RWPE2 (cell line): ENCODE measurements at places on chromosomes 16 and 17.

GRCh38 chr17:73516431-73516830 is 127.8 kb downstream of the SDK2 start:
- H3K4me3 ChIP-seq: no peak overlapping the region
- no peaks in the 10 kb centered on the region for H3K36me3 ChIP-seq
- H3K27me3 ChIP-seq: peaks cover 4% of the 10 kb centered on the region
- no peak overlapping the region for H3K27ac ChIP-seq
- H3K4me1 ChIP-seq: no peaks in the 10 kb centered on the region

GRCh38 chr17:78797213-78797612 is 15.1 kb upstream of the CYTH1 start:
- DNase-seq: no peak
- peaks cover under 1% of the 10 kb centered on the region for H3K4me1 ChIP-seq
- H3K36me3 ChIP-seq: peaks cover 66% of the 10 kb centered on the region
- H3K4me3 ChIP-seq: no peak overlapping the region
- no peak overlapping the region for H3K27ac ChIP-seq
- no peaks in the 10 kb centered on the region for H3K27me3 ChIP-seq

DNA sequence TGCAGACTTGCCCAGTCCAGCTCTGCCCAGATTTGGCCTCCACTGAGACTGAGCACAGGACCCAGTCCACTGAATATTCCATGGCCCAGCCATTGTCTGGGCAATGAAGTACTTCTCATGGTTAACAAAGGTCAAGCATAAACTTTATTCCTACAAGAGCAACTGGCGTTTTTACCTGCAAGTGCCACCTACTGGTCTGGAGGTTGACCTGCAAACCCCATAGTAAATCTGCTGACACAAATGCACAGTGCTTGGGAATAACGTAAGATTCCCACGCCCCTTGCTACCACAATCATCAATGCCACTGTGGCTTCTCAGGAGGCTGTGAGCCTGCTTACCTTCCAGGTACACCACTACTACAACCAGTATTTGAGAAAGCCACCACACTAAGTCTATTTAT is 170.2 kb downstream of the CEP112 start:
- no peaks in the 10 kb centered on the region for H3K4me1 ChIP-seq
- DNase-seq: no peak
- no peak overlapping the region for H3K27ac ChIP-seq
- peaks cover 4% of the 10 kb centered on the region for H3K27me3 ChIP-seq

GRCh38 chr16:30407804-30408534 is 563 bp downstream of the ZNF771 start:
- peak overlapping the region; percentile 41 for H3K27ac ChIP-seq
- H3K4me3 ChIP-seq: peak overlapping the region; percentile 62
- no peaks in the 10 kb centered on the region for H3K4me1 ChIP-seq
- peaks cover 26% of the 10 kb centered on the region for H3K36me3 ChIP-seq
- H3K27me3 ChIP-seq: no peaks in the 10 kb centered on the region

DNA sequence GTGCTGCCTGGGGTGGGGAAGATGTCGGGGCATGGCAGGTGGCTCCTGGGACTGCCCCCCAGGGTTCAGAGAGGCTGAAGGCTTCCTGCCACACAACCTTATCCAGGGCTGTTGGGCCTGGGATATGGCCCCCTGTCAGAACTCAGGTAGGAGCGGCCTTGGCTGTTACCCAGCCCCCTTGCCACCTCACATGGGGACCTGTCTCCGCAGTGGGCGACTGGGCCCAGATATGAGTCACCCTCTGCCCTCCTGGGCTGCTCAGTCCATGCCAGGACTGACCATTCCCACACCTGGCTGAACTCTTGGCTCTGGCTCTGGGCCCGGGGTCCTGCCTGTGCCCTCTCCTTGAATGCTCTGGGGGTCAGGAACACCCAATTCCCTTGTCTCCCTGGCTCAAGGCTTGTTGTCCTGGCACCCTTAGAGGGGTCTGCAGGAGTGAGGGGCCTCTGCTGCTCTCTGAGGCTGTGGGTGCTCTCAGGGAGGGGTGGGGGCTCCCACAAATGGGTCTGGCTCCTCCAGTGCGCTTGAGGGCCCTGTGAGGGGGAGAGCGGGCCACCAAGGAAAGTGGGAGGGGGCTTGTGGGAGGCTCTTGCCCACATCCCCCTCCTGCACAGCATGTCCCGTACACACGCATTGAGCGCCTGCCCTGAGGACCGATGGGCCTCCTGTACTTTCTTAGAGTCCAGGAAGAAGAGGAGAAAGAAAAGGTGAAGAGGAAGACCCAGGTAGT is 36.0 kb downstream of the LGALS9 start:
- DNase-seq: no peak
- no peaks in the 10 kb centered on the region for H3K4me1 ChIP-seq
- H3K36me3 ChIP-seq: no peaks in the 10 kb centered on the region
- H3K27me3 ChIP-seq: no peaks in the 10 kb centered on the region
- no peak overlapping the region for H3K4me3 ChIP-seq
- H3K27ac ChIP-seq: no peak overlapping the region

DNA sequence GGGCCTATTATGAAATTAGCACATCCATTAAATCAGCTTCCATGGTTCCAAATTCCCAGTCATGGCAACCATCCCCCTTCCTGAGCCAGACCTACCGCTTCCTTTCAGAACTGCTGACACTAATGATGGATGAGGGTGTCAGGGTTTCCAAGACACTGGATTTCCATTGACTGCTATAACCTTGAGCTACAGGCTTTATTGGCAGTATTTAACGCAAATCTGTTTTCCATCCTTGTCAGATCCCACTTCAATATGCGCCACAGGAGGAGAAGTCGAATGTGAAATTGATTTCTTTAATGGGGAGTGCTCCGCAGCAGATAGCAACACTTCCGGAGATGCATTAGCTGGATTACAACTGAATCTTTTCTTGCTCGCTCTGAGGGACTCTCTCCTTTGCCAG is 197.1 kb downstream of the HS3ST4 start:
- H3K27ac ChIP-seq: no peak overlapping the region
- no peak for DNase-seq
- no peaks in the 10 kb centered on the region for H3K4me1 ChIP-seq
- H3K4me3 ChIP-seq: no peak overlapping the region
- H3K36me3 ChIP-seq: no peaks in the 10 kb centered on the region
- no peaks in the 10 kb centered on the region for H3K27me3 ChIP-seq

DNA sequence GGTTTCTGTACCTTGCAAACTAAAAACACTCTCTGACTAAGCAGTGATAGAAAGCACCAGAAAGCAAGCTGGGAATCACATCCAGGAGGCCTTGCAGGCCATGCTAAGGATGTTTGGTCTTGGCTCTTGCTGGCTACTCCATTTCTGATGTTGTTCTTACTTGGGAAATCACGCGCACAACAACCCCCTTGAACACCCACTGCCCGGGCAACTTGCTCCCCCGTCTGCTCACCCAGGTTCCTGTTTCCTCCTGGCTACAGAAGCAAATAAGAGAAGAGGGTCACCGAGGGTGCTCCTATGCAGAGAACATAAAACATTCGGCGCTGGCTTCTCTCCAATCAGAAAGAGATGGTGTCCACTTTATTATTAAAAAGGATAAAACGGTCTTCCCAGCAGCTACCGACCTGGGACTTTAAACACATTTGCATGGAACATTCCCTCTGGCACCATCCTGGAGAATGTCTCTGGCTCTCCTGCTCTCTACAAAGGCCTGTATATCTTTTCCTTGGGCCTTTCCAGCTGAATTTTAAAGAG is 271.2 kb upstream of the RPL38 start:
- H3K36me3 ChIP-seq: no peaks in the 10 kb centered on the region
- H3K4me1 ChIP-seq: no peaks in the 10 kb centered on the region
- H3K27me3 ChIP-seq: peaks cover 10% of the 10 kb centered on the region
- H3K4me3 ChIP-seq: no peak overlapping the region
- no peak overlapping the region for H3K27ac ChIP-seq

DNA sequence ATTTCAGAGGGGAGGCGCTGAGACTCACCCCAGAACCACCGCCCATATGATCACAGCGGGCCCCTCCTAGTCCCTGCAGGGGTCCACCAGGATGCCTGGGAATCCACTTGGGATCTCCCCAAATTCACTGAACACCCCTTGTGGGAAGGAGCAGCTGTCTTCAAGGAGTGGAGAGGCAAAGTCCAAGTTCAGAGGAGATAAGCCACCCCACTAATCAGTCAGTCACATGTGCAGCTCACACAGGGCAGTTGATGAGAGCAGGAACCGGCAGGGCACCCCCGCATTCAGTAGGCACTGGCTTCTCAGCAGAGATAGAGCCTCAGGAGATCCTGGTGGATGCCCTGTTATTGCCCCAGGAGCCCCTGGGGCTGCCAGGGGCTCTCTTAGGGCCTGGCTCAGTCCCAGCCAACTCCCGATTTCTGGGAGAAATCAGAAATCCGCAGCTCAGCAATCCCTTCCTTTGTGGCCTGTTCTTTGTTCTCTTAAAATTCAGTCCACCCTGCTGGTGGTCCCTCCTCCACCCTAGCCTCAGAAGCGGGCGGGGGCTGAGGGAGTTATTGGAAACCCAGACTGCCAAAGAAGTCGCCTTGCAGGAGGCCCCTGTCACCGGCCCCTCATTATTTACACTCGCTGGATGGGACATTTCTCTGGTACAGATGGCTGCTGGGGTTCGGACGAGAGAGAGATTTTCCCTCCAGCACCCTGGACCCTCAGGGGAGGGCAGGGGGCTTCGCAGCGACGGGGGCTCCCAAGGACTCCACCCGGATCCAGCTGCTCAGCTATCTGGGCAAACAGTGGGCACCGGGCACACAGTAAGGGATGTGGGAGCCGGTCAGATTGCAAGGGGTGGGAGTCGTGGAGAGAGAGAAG is 1.8 kb downstream of the CDC42EP4 start:
- peak overlapping the region; percentile 79 for H3K4me3 ChIP-seq
- no peaks in the 10 kb centered on the region for H3K36me3 ChIP-seq
- no peaks in the 10 kb centered on the region for H3K27me3 ChIP-seq

GRCh38 chr16:4404247-4404966 is 12.0 kb downstream of the CORO7 start:
- H3K4me3 ChIP-seq: no peak overlapping the region
- H3K36me3 ChIP-seq: peaks cover 22% of the 10 kb centered on the region
- H3K4me1 ChIP-seq: peaks cover 10% of the 10 kb centered on the region
- H3K27ac ChIP-seq: no peak overlapping the region

DNA sequence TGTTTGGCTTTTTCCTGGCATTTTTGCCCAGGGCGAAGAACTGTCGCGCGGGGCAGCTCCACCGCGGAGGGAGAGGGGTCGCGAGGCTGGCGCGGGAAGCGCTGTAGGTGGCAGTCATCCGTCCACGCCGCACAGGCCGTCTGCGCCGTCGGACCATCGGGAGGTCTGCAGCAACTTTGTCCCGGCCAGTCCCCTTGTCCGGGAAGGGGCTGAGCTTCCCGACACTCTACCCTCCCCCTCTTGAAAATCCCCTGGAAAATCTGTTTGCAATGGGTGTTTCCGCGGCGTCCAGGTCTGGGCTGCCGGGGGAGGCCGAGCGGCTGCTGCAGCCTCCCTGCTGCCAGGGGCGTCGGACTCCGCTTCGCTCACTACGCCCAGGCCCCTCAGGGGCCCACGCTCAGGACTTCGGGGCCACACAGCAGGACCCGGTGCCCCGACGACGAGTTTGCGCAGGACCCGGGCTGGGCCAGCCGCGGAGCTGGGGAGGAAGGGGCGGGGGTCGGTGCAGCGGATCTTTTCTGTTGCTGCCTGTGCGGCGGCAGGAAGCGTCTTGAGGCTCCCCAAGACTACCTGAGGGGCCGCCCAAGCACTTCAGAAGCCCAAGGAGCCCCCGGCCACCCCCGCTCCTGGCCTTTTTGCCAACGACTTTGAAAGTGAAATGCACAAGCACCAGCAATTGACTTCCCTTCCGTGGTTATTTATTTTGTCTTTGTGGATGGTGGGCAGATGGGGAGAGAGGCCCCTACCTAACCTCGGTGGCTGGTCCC is 2.3 kb upstream of the CBX4 start:
- H3K4me3 ChIP-seq: no peak overlapping the region
- peaks cover 16% of the 10 kb centered on the region for H3K36me3 ChIP-seq
- no peak for DNase-seq
- H3K27me3 ChIP-seq: peaks cover 42% of the 10 kb centered on the region

DNA sequence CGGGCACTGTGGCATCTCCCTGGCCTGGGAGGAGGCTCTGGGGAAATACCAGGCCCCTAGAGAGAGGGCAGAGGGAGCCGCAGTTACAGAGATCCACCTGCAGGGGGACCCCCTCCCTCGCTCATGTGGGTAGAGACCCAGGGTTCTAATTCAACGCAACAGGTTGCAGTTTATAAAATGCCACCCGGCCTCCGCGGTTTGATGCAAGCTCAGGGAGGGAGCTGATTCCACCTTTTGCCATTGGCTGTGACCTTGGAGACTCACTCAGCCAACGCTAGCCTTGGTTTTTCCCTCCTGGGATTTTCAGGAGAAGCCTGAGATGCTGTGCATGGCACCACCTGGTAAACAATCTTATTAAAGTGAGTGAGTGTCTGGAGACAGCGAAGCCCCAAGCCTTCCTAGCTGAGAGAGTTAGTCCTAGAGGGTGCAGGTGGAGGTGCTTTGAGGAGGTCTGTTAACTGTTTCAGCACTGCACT is 12.1 kb downstream of the TTLL6 start:
- DNase-seq: no peak
- no peak overlapping the region for H3K27ac ChIP-seq
- peaks cover 4% of the 10 kb centered on the region for H3K4me1 ChIP-seq
- no peak overlapping the region for H3K4me3 ChIP-seq

DNA sequence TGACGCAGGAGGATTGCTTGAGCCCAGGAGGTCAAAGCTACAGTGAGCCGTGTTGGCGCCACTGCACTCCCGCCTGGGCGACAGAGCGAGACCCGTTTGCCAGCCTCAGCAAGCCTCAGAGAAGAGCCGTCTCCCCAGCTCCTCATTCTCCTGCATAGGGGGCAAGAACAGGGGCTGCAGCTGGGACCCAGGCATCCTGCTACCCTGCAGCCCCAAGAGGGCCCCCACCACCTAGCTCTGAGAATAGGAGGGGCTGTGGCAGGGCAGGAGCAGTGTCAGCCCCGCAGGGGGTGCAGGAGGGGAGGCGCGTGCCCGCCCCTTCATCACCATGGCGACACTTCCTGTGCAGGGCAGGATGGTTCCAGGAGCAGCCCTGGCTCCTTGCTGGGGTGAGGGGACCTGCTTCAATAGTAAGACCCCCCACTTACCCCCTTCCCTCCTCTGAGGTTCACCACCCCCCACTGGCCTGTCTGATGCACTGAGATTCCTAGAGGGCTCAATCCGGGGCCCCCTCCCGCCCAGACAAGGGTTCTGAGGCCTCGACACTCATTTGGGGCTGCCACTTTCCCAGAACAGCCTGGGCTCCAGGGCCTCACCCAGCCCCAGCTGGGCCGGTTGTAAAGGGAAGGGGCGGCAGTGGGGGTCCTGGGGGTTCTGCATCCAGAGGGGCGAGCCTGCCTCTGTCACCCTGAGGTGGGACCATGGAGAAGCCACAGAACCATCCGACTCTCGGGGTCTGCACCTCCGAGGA is 20.2 kb downstream of the VASN start:
- no peak overlapping the region for H3K4me3 ChIP-seq
- H3K36me3 ChIP-seq: 0 out of 2 replicates have a peak, but pooled peaks cover 3% of the 10 kb centered on the region
- no peak for DNase-seq
- peaks cover 17% of the 10 kb centered on the region for H3K4me1 ChIP-seq
- peak overlapping the region; percentile 83 for H3K27ac ChIP-seq
